ENCODE measurements at places on chromosomes 16 and 17.

DNA sequence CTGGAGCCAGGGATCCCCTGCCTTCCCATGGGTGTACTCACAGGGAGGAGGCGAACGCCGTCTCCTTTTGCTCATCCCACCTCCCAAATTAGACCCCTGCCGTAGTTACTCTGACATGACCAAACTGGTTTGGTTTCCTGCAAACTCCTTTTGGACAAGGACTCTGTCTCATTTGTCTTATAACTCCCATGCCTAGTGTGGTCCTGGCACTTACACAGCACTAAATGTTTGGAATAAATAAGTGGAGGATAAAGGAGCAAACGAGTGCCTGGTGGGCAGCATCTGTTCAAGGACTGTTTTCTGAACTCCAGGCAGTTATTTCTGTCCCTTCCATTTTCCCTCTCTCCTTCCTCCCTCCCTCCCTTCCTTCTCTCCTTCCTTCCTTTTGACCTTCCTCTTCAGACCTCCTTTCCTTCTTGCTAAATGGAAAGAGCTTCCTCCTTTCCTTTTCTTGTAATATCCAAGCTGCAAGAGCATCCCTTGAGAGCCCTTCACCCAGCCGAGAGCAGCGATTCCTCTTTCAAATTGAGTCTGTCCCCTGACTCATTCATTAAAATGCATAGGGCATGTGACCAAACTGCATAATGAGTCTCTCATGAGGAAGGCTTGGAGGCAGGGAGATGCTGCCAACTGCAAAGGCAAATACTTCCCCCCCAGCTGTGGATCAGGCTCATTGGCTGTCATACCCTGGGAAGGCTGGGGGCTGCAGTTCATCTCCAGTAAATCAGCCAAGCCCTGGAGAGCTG, 36.8 kb downstream of the CHD9 start:
- no peak for DNase-seq

DNA sequence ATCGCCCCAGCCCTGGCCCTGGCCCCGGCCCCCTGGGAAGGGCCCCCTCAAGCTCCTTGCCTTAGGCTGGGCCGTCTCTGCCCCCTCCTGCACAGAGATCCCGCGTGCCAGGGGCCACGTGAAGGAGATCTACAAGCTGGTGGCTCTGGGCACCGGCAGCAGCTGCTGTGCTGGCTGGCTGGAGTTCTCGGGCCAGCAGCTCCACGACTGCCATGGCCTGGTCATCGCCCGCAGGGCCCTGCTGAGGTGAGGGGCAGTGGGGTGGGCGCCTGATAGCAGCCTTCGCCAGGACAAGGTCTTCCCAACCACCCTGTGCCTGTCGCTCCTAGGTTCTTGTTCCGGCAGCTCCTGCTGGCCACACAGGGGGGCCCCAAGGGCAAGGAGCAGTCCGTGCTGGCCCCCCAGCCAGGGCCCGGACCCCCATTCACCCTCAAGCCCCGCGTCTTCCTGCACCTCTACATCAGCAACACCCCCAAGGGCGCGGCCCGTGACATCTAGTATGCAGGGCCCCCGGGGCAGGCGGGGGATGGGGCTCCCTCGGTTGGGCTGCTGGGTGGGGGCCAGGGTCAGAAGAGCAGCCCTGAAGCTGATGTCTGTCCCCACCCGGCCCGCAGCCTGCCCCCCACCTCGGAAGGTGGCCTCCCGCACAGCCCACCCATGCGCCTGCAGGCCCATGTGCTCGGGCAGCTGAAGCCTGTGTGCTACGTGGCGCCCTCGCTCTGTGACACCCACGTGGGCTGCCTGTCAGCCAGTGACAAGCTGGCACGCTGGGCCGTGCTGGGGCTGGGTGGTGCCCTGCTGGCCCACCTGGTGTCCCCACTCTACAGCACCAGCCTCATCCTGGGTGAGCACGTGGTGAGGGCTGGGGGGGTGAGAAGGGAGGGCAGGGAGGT, 4.5 kb downstream of the ADAD2 start:
- no peak for DNase-seq

- DNase-seq, result no peak
These were observed 13.2 kb upstream of the ITGA2B start for GRCh38 chr17:44402564-44403172.

DNA sequence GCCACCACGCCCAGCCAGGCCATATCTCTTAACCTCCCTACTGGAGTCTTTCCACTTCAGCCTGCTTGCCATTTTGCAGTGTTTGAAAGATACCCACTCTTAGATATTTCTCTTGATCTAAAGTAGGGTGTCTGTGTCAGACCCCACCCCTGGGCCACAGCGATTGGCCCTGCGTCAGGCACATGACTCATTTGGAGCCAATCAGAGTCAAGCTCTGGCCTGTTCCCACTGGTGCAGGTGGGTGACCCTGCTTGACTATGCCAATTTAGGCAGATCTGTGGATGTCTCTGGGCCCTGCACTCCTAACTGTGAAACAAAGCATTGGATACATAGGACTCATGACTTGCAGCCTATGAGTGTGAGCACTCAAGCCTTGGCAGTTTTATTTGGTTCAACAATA, 27.6 kb downstream of the FOXL1 start:
- DNase-seq, result no peak

DNA sequence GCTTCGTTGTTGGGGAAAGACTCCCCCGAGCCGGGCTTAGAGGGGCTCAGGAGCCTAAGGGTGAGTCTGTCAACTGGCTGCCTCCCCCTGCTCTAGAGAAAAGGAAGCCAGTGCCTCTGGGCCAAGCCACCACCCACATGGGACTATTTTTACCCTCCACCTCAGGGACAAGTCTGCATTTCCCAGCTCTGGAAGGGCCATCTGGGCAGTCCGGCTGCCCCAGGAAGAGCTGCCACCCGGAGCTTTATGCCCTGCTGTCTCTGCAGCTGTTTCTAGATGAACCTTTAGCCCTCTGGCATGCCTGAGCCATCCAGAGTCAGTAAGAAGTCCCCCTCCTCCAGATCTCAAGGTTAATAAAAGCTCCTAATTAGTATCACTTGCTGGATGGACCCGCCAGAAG, 5.3 kb upstream of the RPRML start:
- no peak for DNase-seq

DNA sequence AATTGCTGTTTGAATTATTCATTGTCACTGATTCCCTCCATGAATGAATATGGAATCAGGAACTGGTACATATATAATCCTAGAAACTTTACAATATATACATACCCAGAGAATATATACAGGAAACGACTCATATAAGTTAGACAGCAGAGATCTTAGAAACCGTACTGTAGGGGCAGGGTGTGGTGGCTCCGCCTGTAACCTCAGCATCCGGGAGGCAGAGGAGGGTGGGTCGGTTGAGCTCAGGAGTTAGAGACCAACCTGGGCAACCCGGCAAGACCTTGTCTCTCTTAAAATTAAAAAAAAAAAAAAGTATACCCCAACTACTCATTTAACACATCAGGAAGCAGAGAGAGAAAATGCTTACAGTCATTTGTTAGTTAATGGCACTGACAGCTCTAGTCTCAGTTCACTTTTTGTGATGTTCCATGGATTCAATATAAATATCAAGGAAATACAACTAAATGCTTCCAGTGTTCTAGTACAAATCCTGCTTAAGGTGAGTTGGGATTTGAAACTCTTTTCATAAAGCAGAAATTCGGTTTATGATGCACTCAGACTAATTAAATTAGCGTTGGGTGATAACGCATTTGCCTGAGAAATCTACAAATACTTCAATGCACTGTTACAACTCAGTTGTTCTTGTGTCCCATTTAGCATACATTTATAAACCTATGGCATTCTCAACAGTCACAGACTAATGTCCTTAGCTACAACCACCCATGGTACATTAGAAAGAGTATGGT, 5.6 kb downstream of the GLG1 start:
- DNase-seq, result no peak

GRCh38 chr17:63477480-63478440, 899 bp downstream of the ACE start:
- DNase-seq, result peak; percentile 24

GRCh38 chr16:63653044-63653839, 1468.6 kb downstream of the CDH11 start:
- DNase-seq, result no peak

GRCh38 chr17:72121164-72122009, 567 bp downstream of the SOX9 start:
- DNase-seq, result no peak

DNA sequence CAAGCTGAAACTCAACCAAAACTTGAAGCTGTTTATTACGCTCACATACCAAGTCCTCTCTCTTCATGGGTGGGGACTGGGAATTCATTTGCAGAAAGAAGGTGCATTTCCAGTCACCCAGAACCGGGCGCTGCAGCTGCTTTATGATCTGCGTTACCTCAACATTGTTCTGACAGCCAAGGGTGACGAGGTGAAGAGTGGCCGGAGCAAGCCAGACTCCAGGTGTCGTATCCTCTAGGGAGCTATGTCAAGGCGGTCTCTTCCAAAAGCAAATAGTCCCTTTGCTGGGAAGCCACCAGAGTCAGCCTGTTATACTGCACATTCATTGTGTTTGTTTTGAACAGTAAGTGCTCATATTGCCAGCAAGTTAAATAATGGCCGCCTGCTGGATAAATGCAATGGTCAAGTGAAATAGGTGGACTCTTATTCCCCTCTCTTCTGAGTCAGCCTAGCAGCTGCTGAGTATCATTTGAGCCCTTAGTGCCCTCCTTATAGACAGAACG, 12.7 kb downstream of the COG1 start:
- peak; percentile 96 for DNase-seq

- no peak for DNase-seq
These were observed at the start of gene ABCC3 for GRCh38 chr17:50634224-50634914. TSS of gene ABCC3 (plus strand) at chr17:50634881. CDS start at chr17:50634937, 56 bp downstream.

GRCh38 chr16:65917466-65917865, 449.0 kb upstream of the CDH5 start:
- DNase-seq, result no peak

DNA sequence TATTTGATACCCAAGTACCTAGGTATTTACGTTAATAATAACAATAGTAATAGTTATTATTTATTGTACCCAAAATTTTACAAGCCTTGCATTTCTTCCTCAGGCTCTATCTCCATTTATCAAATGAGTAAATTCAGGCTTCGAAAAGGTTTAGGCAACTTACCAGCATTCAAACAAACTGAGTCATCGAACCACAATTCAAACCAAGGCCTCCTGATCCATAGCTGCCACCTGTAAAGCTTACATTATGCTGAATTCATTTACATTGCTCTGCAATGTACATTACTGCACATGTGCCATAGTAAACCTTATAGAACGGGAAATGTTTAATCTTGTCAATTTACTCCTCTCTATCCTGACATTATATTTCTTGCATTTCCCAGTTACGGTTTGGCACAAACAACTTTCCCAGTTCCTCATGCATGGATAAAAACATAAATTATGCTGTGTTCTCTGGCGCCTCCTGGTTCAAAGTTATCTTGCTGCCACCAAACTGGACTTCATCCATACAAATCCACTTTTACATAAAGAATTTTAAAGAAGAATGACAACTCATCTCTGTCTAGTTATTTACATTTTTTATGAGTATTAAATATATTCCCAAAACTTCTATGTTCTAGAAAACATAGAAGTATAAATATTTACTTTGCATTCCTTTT, 360.6 kb upstream of the SOX9 start:
- no peak for DNase-seq

- no peak for DNase-seq
These were observed 50.5 kb upstream of the ZNF469 start for GRCh38 chr16:88331989-88332920.

DNA sequence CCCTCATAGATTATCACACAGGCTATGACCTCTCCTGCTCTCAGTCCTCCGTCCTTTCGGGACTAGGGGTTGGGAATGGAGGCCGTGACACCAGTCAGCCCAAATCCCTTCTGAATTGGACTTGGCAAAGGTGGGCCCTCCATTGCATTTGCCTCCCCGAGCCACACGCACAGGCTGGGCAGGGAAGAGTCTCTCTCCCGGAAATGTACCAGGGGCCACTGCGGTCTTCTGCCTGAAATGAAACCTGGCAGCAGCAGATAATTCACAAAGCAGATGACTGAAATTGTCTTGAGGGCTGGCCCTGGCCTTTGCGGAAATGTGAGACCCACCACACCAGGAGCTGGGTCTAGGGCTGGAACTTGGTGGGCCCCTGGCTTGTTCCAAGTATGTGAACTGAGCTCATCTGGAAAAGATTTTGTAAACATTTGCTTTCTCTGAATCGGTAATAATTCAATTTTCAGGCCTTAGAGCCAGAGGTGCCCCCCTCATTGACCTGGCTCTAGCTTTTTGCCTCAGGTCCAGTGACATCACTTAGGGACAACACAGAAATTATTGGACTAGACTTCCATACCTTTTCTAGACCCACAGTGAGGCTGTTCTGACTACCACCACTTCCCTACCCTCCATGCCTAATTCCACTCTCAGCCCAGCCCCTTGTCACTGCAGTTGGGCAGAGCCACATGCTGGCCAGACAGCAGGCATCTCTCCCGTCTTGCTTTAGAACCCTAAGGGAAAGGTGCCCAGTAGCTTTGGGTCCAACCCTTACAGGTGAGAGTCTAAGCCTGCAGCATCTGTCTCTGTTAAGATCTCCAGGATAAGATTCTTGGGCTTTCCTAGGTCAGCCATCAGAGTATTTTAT, 75.2 kb downstream of the CCDC182 start:
- DNase-seq, result no peak

DNA sequence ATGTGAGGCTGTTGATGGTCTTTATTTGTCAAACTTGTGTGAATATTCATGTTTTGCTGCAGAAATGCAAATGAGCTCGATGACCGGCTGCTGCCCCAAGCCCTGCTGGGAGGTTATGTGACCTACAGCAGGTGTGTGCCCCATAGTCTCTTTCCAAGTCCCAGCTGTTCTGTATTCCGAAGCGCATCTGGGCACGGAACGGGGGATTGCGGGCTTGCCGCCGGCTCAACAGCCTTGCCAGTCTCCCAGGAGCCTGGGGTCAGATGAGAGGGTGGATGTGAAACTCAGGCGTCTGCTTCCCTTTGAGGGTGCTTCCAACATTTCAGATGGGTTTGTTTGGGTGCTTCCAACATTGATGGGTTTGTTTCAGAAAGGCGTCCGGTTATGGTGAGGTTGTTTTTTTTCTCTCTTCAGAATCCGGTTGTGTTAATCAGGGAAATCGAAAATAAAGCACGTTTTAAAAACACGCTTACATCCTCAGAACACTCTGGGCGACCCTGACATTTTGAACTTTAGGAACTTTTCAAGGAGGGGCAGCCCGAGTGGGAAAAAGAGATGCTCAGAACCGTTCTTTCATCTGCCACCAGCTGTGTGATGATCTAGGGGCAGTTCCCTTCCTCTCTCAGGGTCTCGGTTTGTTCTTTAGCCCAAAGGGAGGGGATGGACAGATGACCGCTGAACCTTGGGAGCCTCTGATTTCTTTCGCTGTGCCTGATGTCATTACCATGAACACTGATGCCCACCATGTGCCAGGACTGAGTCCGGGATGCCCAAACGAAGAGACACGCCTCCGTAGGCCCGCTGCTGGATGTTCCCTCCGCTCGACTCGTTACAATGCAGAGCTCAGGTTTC, 47.8 kb upstream of the AMZ2 start:
- DNase-seq, result no peak
